ENCODE measurements at places on chromosomes 3 and 15.

DNA sequence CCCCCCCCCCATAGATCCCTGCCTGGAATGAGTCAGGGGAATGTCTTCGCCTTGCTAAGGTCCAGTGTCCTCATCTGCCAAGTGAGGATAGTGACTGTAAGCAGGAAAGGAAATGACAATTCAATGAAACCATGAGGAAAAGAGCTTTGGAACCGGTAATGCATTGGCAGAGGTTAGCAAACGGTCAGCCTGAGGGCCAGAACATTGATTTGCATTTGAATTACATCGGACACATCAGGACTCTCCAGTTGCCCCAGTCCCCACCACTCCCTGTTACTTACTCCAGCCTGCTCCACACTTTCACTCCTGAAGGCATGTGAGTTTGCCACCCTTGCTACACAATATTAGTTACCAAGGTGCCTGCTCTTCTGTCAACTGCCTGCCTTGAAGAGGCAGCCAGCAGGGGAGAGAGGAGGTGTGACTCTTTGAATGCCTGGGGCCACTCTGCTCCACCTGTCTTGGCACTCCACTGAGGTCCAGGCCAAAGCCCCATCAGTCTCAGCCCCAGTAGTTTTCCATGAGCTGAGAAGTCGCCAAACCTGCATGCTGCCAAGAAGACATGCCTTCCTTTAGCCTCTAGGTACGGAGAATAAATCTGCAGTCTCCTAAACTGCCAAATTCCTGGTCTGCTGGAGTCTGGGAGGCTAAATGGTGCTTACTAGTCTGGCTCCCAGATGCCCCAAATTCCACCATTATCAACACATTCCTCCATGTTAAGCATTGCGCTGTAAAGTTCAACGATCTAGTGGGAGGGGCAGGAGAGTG lies 191.7 kb upstream of the TLE3 start:
- DNase-seq: no peak

DNA sequence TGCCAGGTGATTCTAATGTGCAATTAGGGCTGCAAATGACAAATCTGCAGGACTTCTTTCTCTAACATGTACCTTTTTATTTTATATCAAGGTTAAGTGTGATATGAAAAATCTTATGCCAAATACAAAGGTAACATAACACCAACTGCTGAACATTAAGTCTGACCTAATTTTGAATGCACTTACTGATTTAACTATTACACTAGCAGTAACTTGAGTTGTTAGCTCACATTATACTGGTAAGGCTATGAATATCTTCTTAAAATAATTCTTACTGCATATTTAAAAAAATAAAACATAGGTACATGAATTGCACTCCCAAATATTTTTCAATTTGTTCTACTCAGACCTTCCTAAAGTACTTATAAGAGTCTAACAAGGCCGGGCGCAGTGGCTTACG lies 259.2 kb downstream of the CD47 start:
- DNase-seq: no peak

- no peak for DNase-seq
These were observed 34.3 kb downstream of the PRR23E start for GRCh38 chr3:127226946-127227842.

GRCh38 chr15:52020221-52021085 lies 1.4 kb downstream of the MAPK6 start:
- DNase-seq: no peak

DNA sequence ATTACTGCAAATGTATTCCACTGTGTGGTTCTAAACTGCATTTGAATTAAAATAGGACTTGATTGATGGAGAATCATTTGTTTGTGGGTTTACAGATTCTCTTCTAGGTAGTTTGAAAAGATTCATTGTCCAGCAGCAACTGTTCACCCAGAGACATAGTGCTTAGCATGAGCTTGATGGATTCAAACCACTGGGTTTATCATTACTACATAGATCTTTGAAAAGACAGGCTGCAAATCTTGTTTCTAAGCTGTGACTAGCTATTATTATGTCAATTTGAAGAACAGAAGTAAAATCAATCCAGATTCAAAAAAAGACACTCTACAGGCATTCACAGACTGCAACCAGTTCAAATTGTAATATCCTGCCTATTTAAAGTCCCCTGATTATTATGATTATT lies 49.8 kb downstream of the MBNL1 start:
- DNase-seq: no peak

DNA sequence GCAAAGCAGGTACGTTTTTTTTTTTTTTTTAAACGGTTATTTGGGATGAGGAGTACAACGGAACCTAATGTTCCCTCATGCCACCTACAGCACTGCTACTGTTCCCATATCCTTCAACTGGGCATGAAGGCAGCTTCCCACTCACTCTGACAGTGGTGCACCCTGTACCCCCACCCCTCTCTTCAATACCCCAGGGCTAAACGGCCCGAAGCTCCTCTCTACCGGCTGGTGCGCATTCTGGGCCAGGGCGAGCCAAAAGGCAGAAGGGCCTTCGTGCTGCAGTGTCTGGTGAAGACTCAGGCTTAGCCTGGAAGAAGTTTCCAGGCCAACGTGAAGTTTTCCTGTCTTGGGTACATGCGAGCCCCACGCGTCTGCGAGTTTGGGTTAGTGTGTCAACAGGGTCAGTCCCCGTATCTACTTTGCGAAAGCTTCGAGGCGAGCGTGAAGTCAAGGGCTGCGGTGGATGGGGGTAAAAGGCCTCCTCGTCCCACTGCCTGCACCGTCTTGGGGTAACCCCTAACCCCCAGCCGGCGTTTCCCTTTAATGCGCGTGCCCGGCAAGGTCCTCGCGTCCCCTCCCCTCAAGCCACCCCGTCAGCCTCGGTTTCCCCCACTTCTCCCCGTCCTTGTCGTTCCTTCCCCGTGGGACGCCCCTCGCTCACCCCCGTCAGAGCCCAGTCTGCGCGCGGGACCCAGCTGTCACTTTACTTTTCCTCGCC lies 765 bp upstream of the UBE2E2 start:
- DNase-seq: no peak

DNA sequence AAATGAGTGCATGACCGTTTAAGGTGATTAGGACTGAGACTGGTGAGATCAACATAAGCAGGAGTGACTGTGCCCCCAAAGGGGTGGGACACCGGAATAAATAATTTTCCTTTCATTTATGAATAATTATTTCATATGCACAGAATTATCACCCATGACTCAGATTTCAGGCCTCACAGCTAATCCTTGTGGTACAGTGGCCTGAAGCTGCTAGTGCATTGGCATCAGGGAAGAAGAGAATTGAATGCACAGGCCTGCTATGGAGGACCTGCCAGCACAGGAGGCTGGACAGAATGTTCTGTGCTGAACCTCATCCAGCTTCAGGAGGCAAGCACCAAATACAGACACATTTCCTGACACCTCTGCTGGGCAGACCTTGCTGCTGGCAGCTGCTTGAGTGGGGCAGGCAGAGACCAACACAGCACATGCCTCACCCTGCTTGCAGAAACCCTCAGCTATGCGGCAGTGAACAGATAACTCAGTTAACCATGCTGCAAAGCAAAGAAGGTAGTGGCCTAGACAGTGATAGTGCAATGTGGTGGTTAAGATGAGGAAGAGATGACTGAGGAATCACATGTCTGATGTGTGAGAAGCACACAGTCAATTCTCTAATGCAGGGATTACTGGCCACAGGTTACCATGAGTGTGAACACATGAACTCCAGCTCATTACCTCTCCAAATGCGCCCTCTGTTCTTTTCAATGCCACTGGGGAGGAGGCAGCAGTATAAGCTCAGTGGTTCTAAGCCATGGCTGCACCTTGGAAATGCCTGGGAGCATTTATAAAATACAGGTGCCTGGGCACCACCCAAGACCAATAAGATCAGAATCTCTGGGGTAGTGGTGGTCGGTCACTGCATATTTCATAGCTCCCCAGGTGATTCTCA lies 68.1 kb upstream of the SCN5A start:
- DNase-seq: no peak

DNA sequence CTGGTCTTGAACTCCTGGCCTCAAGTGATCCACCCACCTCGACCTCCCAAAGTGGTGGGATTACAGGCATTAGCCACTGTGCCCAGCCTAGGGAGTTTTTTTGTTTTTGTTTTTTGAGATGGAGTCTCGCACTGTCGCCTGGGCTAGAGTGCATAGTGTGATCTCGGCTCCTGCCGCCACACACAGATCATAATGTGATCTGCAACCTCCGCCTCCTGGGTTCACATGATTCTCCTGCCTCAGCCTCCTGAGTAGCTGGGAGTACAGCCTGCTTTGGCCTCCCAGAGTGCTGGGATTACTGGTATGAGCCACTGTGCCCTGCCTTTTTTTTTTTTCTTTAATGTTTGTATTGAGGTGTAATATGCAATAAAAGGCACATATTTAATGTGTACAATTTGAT lies 78.2 kb downstream of the SMAD3 start:
- DNase-seq: no peak

DNA sequence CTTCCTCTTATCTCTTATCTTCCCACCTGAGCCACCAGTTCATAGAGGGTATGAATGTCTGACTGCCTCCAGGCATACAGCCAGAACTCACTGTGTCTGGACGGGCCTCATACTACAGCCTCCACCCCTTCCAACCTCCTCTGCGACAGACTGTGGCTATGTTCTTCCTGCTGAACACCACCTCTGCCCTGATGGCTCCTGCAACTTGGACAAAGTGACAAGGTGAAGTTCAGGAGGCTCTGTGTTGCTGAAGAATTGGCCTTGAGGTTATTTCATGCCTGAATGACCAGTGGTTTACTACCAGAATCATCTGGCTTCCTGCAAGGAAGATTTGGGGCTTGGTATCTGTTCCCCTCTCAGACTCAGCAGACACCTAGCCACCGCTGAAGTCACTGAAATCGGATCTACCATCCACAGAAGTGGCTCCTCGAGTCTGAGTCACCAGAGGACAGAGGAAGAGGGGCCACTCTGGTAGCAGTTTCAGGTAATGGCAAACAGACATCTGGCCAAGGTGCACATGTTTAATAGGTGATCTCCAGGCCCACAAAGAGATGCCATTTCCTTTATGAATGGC lies 14.2 kb upstream of the ULK3 start:
- DNase-seq: no peak

GRCh38 chr3:108126348-108126747 lies 35.5 kb upstream of the CD47 start:
- no peak for DNase-seq

All from effector memory CD8-positive, alpha-beta T cell (primary cell).